Suppressor macrophage treated with lipopolysaccharide for 4 hours (primary cell): ENCODE measurements at places on chromosomes 1 and 21.

DNA sequence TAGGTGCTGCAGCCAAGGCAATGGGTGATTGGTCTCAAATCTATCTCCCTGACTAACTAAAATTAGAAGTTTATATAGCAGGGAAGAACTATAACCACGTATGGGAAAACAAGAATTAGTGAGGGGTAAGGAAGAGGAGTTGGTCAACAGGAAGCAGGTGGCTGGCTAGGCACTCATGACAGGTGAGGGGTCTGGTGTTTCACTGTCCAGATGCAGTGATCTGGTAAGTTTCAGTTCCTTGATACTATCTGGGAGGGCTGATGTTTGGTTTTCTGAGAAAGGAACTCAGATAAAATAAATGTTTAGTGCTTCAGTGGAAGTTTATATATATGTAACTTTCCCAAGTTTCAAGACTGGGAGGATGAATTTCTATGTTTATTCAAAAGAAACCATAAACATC, 11.6 kb upstream of the POU2F1 start:
- DNase-seq = no peak

DNA sequence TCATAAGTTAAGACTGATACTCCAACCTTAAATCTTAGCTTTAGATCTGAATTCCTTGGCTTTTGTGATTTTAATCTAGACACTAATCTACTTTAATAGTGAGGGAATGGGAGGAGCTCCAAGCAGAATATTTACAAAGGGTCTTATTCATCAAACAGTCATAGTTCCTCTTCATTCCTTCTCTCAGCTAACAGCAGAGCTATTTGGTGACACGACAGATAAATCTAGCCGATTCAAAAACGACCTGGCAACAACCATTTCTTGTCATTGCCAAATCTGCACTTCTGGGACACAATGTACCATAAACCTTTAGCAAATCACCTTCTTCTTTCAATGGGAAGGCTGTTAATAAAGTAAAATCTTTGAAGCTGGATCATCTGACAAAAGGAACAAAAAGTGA, 52.8 kb upstream of the FOXD3 start:
- DNase-seq = no peak

GRCh38 chr1:19424651-19425570, 60.4 kb downstream of the CAPZB start:
- DNase-seq = no peak

DNA sequence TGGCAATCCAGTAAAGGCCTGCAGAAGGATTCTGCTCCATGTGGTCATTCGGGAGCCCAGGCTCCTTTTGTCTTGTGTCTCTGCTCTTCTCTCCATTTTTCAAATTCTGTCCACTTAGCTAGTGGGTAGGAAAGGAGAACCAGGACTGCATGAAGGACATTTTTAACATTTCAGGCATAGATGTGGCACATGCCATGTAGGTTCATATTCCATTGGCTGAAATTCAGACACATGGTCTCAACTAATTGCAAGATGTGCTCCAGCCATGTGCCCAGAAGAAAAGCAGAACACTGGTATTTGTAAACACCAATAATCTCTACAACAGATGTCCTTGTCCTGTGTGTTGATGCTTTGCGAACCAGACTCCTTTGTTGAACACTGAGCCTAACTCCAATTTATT, 85.2 kb upstream of the WLS start:
- no peak for DNase-seq

- DNase-seq = no peak
Observed at GRCh38 chr1:98929437-98929836, 75.2 kb downstream of the PLPPR5 start.

DNA sequence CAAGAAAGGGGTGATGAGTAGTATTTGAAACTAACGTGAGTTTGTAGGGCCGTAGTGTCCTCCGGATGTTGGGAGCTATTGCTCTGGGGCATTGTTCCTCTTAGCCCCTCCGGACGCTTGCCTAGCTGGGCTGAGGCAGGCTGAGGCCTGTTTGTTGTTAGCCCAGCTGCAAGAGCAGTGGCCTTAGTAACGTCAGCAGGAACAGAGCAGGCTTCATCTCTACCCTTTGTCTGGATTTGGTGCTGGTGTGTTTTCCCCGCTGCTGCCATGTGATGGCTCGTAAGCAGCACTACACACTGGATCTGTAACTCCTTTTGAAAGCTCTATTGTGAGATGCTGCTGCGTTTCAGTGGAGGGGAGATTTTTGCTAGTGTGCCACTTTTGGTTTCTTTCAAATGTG, 57.6 kb downstream of the DNM3 start:
- DNase-seq = no peak

DNA sequence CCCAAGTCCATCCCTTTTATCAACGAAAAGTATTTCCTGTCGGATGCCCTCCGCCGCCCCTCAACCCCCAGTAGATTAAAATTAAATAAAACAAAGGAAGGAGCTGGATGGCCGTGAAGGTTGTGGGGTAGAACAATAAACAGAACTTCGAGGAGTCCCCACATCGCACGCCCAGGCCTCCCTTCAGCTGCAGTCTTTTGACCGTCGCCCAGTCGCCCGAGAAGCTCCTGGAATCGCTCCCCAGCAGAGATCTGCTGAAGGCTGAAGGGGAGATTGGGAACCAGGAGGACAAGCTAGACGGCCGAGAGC, 905 bp downstream of the BARHL2 start:
- DNase-seq = no peak

DNA sequence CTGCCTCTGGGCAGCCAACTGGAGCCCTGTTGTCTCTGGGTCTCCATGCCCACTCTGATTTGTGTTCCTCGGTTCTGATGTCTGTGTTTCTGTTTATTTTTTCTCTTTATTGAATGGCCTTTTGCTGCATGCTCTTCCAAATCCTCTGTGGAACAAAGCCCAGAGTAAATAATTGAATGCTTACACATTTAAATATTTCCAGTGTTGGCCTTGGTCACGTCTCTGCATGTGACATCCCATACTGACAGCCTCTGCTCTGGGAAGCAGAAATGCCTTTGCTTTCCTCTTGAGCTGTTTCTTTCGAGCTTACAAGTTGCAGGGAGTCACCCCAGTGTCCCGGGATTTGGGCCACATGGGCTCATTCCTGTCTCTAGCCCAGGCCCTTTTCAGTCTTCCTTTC, 267.9 kb downstream of the PTPRU start:
- no peak for DNase-seq

- DNase-seq = no peak
Observed at GRCh38 chr1:45314266-45314665, 12.4 kb upstream of the HPDL start.

GRCh38 chr1:206460836-206461426, 9.3 kb upstream of the IKBKE start:
- DNase-seq = no peak

DNA sequence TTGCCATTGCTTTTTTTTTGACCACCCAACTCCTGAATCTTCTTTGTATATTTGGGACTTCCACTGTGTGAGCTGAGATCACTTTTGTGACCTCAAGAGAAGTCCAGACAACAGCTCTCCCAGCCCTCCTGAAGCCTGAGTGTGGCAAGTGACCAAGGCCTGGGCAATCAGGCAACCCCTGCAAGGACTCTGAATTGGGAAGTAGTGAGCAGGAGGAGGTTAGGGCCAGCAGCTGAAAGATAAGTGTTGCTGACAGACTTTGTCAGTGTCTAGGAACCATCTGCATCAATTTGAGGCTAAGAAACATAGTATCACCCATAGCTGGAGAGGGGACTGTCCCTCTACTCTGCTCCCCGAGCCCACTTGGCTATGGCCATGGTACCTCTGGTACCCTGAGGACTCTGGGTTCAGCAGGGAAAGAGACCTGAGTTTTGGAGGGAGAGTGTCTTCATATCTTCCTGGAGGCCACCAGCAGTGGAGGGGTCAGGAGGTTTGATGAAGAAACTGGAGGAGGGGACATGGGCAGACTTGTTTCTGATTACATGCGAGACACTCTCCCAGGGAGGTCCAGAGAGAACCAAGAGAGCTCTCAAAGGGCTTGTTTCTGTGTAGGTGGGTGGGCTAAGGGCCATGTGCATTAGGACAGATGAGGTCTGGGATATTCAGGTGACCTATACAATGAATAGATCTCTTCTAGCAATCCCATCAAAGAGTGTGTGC, 147.0 kb upstream of the DNAH14 start:
- DNase-seq = no peak

- no peak for DNase-seq
Observed at GRCh38 chr1:235874261-235874660, 7.6 kb upstream of the LYST start.

DNA sequence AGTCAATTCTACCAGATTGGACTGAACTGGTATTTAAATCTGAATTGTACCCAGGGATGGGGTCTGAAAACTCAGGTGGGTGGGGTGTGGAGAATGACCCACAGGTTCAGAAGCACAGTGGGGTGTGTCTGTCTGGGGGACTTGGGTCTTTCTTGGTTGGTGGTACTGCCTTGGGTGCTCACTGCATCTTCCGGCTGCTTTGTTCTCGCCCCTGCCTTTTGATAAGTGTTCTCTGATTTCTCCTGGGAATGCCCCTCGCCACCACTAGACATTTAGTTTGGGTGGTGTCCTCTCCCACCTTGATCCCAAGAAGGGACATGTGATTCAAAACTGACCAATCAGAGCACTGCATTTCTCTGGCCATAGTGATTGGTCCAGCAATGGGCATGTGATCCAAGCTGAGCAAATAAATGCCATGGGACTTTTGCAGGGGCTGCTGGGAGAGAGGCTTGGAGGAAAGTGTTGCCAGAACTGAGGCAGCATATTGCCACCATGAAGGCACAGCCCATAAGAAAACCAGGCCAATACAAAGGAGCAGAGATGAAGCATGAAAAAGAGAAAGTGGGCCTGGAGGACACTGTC, 270.5 kb downstream of the NPHP4 start:
- no peak for DNase-seq

GRCh38 chr1:17632541-17633184, 93.2 kb downstream of the ARHGEF10L start:
- DNase-seq = no peak

DNA sequence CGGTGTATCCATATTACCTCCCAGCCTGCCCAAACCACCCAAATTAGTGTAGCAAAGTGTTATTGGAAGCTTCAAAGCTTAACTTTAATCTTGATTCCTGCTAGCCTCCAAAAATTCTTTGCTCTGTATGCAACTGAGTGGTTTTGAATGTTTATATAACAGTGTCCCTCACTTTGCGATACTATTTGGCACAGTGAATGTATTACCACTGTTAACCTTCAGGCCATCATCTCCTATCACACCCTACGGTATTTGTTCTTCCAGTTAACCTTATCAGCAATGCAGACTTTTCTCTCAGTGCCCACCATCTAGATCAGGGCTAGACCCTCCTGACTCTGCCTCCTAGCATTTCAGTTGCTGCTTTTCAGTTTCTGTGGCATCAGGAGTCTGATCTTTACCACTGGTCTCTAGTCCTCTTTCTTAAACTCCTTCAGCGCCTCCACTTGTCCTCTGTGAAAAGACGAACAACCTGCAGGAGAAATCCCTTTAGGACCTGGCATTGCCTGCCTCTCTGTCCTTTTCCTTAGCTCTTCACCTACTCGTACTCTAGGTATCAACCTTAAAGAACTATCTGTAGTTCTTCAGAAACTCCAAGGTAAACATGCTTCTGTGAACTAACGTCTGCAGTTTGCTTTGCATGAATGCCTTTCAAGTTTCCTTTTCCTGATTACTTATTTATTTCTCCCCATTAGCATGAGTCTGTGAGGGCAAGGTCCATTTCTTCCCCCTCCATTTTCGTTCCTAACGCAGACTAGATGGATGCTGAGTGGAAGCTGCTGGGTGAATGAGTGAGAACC, 71.7 kb downstream of the SNX7 start:
- no peak for DNase-seq

DNA sequence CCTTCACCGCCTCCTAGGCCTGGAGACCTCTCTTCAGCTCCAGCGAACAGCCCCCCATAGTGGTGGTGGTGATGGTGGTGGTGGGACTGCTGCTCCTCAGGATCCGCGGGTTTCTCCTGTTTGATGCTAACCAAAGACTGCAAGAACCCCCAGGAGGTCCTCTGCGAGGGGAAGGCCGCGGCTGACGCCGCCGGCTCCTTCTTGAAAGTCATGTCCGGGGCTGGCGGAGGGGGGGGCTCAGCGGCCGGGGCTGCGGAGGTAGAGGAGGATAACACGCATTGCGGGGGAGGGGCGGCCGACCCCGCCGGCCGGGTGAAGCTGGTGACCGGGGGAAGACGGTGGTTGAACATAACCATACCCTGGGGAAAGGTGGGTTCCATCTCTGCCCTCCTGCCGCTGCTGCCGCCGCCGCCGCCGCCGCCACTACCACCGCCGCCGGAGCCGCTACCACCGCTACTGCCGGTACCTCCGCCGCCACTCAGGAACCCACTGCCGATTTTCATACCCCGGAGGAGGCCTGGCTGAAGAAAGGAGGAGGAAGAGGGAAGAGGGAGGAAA, 554 bp downstream of the ZNF281 start:
- no peak for DNase-seq

DNA sequence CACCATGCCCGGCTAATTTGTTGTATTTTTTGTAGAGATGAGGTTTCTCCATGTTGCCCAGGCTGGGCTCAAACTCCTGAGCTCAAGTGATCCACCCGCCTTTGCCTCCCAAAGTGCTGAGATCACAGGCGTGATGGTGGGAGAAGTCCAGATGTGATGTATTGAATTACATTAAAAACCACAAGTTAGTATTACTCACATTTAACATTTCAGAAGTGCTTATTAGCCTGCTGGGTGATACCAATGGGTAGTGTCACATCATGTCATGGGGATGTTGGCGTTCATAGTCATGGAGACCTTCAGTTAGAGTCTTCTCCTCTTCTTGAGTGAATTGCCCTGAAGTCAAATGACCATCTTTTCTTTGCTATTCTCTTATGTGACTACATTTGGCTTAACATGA, 63.6 kb upstream of the VAMP3 start:
- peak; percentile 4 for DNase-seq
